ENCODE measurements at places on chromosomes 11 and 22.
A peak's percentile ranks its signal among the peaks of the same experiment; 100 is the strongest.

DNA sequence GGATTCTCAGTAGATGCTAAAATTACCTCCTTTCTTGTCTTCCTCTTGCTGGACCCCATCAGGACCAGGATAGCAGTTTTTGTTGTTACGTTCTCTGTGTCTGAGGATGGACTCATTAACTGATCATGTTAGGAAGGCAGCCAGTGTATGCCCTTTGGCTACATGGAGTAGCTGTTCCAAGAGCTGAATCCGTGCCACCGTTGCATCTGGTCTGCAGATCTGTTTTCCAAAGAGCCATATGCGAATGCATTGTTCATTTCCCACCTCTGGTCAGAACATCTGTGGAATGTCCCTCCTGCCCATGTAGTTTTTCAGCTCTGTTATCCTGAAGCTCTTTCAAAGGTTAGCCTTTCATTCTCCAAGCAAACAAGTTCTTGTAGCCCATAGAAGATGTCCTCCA is 188.4 kb downstream of the SPON1 start:
- DNase-seq, result no peak

- no peak for DNase-seq
Measured at GRCh38 chr22:26890870-26891269, 233.5 kb downstream of the MIAT start.

- DNase-seq, result no peak
Measured at GRCh38 chr11:127873478-127873877, 713.9 kb downstream of the ETS1 start.

DNA sequence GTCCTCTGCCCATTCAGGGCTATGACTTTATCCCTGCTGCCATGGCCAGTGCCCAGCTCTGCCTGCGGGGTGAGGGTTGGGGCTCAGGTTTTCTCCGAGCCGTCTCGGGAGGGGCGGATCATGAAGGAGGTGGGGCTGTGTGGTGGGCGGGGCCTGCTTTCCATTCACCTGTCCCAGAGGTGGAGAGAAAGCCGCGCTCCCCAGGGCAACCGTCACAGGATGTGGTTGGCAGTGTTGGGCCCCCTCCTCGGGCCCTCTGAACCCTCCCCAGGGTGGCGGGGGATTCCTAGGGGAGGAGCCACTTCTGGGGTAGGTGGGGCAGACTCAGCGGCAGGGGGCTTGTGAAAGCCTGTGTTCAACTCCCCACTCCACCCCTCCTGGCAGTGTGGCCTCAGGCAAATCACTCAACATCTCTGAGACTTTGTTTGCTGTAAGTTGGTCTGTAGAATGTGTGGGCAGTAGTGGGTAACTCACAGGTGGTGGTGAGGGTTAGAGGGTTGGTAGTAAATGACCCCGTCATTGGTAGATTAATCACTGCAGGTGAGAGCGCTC is 50.3 kb downstream of the CD6 start:
- no peak for DNase-seq

DNA sequence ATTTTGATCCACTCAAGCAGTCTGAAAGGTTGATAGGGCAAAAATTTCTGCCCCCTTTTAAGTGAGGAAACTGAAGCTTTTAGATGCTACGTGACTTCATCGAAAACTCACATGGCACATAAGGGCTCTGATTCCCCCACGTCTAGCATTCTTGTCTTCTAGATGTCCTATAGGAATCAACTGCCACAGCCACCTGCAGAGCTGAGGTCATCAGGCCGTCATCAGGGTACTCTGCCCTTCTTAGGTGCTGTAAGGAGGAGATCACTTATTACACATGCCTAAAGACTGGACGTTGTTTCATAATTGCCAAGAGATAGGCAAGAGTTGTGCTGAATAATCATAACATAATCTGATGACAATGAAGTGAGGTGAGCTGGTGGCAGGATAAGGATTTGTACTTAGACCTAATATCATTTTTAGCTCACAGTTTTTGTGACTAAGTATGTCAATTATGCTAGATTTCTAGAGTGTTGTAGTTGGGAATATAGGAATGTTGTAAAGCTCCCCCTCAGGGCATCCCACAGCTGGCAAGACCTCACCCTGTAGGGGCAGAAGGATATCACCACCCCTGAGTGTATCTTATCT is 349.4 kb downstream of the METTL15 start:
- peak; percentile 68 for DNase-seq

DNA sequence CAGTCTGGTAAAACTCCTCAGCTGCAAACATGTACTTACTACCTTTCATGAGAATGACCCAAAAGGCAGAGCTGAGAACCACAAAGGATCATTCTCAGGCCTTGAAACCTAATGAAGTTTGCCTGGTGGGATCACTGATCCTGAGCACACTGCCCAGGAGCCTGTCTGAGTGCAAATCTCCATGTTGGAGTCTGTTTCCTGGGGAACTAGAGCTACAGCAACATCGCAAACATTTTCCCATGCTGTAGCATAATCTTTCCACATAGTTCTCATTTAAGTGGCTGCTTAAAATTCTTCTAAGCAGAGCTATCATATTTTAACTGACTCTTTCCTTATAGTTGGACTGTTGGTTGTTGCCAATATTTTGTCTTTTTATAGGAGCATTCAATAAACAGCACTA is 58.5 kb downstream of the GUCY1A2 start:
- DNase-seq, result no peak

- DNase-seq, result no peak
Measured at GRCh38 chr11:20070459-20070858, 89.8 kb downstream of the DBX1 start.

GRCh38 chr11:11335043-11335442 is 18.0 kb downstream of the CSNK2A3 start:
- DNase-seq, result no peak

- no peak for DNase-seq
Measured at GRCh38 chr11:35618497-35619115, 346 bp downstream of the FJX1 start.

- no peak for DNase-seq
Measured at GRCh38 chr22:42561856-42562255, 8.1 kb downstream of the SERHL2 start.

DNA sequence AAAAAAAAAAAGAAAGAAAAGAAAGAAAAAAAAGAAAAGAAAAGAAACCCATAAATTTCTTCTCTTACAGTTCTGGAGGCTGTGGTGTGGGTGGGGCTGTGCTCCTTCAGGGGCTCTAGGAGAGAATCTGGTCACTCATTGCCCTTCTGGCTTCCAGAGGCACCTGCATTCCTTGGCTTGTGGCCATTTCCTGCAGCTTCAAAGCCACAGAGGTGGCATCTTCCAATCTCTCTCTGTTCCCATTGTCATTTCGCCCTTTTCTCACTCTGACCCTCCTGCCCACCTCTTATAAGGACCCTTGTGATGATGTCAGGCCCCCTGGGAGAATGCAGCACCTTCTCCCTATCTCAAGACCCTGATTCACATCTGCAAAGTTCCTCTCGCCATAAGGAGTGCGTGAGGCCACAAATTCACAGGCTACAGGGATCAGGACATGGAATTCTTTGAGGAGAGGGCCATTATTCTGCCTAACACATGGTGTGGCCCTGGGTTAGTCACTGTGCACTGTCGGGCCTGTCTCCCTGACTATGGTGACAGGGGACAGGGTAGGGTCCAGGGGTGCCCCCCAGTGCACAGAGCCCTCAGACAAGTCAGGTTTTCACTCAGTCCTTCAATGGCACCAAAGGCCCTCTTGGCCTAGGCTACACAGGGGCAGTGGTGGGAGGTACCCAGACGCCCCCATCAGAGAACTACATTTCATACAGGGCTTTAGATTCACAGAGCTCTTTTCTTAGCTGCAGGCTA is 38.6 kb upstream of the PRR5 start:
- DNase-seq, result no peak

DNA sequence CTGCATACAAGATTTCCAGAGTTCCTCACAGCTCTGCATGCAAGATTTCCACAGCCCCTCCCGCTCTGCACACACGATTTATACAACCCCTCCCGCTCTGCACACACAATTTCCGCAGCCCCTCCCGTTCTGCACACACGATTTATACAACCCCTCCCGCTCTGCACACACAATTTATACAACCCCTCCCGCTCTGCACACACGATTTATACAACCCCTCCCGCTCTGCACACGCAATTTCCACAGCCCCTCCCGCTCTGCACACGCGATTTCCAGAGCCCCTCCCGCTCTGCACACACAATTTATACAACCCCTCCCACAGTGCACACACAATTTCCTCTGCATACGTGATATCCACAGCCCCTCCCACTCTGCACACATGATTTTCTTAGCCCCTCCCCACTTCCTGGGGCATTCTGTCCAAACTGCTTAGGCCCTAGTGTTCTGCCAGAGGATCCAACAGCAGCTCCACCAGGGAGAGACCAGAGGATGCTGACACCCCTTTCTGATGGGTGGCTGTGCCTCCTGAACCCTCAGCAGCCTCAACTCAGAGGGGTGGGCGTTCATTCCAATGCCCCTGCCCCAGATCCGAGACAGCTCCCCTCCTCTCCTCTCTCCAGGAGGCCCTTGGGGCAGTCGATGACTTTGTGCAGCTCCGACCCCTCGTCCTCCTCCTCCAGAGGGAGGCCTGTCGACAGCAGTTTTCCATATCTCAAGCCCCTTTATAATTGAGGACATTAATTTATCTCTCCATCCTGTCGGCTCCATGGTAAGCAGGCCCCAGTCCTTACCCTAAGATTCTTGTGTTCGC is 671.7 kb downstream of the BRD1 start:
- DNase-seq, result no peak

GRCh38 chr22:22709719-22710445 is 65.5 kb downstream of the GGTLC2 start:
- no peak for DNase-seq

DNA sequence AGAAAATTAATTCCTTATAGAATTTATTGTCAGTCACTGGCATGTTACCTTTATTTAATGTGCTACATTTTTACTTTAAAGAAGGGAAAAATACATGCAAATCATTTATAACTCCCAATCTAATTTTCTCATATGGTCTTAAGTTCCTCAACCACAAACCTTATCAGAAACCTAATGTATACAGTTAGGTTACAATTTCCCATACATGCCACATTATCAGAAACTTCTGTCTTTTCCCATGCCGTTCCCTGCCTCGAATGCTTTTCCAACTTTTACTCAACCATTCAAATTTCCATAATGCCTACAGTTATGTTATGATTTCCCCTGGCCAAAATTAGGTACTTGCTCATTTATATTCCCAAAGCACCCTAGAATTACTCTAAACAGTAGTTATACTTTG is 13.5 kb downstream of the RSF1 start:
- DNase-seq, result no peak

GRCh38 chr11:66417000-66417399 is 3.8 kb upstream of the NPAS4 start:
- DNase-seq, result no peak

DNA sequence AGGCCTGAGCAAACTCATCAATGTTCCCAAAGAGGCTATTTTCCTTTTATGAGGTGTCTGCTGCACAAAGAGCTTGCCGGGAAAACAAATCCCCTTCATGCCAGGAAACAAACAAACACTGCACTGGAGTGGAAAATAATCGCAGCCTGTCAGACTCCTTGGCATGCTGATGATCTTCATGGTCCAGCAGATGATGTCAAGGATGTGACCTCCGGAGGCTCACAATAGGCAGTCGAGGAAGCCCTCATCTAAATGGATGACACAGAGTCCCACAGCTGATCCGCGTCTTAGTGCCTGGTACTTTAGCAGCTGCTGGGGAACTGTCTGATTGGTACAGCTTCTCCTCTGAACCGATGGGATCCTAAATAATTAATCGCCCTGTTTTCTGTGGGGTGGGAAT is 187.6 kb downstream of the TENM4 start:
- no peak for DNase-seq

GRCh38 chr11:665704-666281 is 28.7 kb downstream of the DRD4 start:
- DNase-seq, result no peak

GRCh38 chr22:37624017-37624365 is 15.4 kb downstream of the GGA1 start:
- no peak for DNase-seq

Data from NCI-H226 (cell line).